ENCODE measurements at places on chromosomes 12 and 14.

DNA sequence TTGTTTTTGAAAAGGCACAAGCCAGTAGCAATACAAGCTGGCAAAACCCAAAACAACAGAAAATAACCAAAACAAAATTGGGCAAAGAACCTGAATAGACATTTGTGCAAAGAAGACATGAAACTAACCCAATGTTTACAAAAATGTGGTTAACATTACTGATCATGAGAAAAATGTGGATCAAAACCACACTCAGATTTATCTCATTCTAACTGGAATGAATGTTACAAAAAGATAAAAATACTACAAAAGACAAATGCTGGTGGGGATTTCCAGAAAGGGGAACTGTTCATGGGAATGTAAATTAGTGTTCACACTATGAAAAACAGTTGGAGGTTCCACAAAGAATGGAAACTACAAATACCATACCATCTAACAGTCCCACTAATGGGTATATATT, 26.6 kb downstream of the ASCL4 start:
- no peak for DNase-seq

DNA sequence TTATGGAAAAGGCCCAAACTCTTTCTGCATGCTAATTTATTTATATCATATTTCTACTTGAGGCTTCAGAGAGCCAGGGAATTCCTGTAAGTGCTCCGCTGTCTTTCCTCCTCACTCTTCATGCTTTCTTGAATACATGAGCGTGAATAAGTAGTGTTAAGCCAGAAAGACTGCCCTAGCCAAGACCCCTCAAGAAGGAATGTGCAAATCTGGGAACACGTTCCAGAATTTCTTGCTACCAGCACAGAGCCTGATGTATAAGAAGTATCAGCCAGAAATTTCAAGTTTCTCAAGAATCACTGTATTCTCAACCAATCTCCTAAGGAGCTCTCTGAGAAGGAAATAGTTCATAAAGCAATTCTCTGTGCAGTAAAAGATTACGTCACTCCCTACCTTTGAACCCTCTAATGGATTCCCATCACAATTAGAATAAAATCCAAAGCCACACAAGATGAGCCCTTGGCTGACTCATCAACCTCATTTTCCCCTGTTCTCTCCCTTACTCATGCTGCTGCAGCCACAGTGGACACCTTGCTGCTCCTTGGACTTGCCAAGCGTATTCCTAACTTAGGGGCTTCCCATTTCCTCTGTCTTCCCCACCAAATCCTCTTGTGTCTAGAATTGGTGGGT, 6.9 kb upstream of the TSPAN8 start:
- no peak for DNase-seq

- DNase-seq = no peak
Measured at GRCh38 chr14:103863245-103863644, 15.9 kb upstream of the PPP1R13B start.

DNA sequence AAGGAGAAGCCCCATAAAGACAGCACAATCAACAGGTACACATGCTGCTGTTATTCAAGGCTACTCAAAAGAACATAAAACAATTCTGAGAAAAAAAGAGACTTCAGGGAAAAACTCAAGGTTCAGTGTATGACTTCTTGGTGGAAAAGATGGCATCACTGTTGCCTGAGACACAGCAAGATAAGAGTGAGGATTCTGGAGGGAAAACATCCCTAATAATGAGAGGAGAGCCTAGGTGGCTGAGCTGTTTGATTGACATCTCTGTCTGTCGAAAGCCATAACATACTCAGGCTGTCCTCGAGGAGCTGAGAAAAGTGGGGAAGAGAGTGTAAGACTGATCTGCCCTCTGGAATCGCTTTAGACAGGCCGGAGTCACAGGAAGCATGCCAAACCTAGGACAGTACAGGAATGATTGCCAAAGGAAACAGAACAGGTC, 193.4 kb upstream of the AMIGO2 start:
- no peak for DNase-seq

DNA sequence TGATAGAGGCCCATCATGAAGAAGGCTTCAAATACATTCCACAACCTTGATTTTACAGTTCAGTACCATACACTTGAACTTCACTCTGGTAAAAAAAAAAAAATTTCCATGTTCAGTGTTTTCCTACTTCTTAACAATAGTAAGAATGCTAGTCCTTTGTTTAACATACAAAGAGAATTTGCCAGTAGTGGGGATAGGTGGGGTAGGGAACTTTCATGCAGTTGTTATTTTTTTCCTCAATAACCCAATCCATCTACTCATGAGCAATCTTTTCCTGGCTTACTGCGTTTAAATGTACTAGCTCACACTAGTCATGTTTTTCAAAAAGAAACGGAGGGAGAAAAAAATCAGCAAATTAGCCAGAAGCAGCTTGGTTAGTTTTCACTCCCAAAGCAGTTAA, 206.1 kb downstream of the PRKD1 start:
- no peak for DNase-seq

GRCh38 chr12:127290251-127290650, 976.7 kb upstream of the TMEM132C start:
- no peak for DNase-seq

GRCh38 chr12:126389220-126389841, 1324.1 kb downstream of the AACS start:
- no peak for DNase-seq

- DNase-seq = no peak
Measured at GRCh38 chr14:100440758-100441203, 117.6 kb downstream of the SLC25A47 start.

DNA sequence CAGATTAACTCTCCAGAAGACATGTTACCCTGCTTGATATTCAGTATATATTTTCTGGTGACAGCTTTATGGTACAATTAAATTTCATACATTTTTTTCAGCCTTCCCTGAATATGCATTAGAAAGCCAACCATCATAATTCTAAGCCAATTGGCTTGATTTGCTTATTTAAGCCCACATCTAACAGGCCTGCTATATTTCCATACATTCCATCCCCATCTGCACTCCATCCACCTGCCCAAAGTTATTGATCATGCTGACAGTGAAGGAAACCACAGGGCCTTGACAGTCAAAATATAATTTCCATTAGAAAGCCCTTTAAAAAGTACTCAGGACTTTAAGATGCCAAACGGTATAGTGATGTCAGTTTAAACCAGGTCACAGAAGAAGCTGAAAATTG, 164.3 kb downstream of the GXYLT1 start:
- no peak for DNase-seq

DNA sequence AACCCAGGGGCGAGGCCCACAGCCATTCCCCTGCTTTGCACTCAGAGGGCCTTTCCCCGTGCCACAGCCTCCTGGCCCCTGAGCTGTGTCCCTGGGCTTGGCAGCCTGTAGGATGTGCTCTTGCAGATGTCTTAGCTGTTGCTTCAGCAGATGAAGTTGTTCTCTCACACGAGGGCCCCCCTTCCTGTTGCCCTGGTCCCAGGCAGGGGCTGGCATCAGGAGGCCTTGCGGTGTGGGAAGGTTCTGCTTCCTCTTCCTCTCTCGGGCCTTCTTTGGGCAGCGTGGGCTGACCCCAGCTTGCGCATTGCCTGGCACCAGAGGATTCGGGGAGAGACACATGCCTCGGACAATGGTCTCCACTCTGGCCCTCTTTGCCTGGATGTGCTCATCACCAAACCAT, 12.7 kb downstream of the PROX2 start:
- DNase-seq = no peak

DNA sequence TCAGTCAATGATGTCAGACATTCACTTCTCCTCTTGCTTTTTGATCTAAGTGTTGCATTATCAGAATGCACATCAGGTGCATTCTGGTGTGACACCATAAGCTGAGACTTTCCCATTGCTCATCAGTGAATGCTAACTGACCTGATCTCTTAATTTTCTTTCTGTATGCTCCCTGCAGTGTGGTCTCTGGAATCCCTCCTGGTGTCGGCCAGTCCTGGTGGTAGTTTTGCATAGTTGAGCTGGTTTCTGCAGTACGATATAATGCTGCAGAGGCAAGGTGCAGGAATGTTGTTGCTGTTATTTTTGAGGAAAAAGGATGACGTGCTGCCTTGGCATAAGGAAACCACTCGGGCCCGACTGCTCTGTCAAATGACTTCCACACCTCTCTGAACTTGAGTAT, 11.0 kb upstream of the SRP54 start:
- DNase-seq = no peak

- DNase-seq = no peak
Measured at GRCh38 chr14:21680072-21680471, 6.5 kb upstream of the OR4E1 start.

DNA sequence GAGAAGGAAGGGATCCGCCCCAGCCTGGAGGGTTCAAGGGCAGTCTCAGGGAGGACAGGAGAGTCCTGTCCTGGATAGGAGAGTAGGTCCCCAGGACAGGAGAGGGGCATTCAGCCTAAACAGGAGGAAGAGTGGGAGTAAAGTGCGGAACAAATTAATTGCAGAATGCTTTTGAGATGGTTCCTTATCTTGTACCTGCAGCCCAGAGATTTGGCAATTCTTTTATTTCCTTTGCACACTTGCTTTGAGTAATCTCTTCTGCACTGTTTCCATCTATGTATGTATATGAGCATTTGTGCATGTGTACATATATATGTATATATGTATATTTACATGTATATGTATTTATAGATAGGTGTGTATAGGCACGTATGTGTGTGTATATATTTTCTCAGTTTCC, 22.7 kb downstream of the PLEK2 start:
- DNase-seq = no peak

- no peak for DNase-seq
Measured at GRCh38 chr14:83019744-83020414, 1486.2 kb upstream of the SEL1L start.

DNA sequence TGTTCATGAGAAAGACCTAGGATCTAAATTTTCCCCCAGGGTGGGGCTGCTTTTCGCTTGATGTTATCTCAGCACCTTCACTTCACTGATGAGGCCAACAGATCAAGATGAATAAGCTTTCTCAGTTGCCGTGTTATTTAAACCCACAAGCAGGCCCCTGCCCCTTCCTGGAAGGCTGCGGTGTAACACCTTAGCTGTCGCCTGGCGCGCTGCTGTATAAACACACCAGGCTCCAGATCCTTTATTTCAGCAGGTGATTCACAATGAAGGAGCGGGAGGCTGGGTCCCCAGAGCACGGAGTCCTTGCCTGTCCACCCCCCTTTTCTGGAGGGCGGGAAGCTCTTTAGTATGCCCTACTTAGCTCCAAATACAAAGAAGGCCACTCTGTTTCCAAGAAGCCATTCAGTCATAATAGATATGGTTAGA, 515.4 kb downstream of the FUT8 start:
- peak; percentile 77 for DNase-seq

GRCh38 chr12:42468921-42469320, 120.6 kb downstream of the PRICKLE1 start:
- no peak for DNase-seq

DNA sequence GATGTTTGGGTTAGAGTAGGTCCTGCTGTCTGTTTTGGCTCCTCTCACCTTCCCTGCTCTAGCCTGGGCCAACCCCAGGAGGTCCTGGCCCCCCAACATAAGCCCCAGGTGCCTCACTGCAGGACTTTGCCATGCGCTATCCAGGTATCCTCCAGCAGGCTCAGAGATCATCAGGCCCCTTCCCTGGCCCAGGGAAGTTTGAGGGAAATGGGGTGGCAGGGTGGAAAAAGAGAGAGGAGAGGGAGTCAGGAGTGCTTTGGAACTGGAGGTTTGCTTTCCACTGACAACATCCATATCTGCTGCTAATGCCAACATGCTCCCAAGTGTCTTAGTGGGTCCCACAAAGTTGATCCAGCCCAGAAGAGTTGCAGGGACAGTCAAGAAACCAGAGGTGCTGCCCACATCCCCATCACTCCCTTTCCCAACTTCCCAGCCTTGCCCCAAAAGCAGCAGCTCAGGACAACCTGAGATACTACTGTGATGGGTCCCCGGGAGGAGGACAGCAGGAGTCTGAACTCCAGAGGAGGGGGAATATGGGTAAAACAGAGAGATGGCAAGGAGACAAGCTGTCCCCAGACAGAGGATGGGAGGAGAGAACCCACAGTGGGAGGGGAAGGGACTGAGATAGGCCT, 677 bp downstream of the TNS2 start:
- no peak for DNase-seq

DNA sequence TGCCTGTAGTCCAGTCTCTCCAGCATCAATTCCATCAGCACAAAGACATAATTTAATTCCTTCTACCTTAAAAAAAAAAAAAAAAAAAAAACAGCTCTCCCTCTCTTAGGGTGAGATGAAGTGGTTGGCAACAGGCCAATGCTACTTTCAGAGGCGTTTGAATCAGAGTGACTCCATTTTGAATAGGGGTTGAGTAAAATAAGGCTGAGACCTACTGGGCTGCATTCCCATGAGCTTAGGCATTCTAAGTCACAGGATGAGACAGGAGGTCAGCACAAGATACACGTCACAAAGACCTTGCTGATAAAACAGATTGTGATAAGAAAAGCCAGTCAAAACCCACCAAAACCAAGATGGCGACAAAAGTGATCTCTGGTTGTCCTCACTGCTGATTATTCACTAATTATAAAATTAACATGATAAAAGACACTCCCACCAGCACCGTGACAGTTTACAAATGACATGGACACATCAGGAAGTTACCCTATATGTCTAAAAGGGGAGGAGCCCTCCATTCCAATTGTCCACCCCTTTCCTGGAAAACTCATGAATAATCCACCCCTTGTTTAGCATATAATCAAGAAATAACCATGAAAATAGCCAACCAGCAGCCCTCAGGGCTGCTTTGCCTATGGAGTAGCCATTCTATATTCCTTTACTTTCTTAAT, 6.9 kb upstream of the TCL1B start:
- DNase-seq = no peak

GRCh38 chr12:6816598-6816997, 5.0 kb upstream of the GPR162 start:
- no peak for DNase-seq

- DNase-seq = no peak
Measured at GRCh38 chr14:84087986-84088531, 1441.9 kb upstream of the FLRT2 start.

Measured in NCI-H1930 (cell line).